ENCODE measurements at places on chromosomes 5 and 9. TPM values are rescaled to one million over a fixed set of nuclear protein-coding genes. Genes with fewer than 3 reads are reported as not detected.

The TTC1 gene
- 58.7 TPM for total RNA-seq

The CD74 gene
- total RNA-seq: 0.38 TPM

The GLT6D1 gene
- not detected for total RNA-seq

The ZNF474 gene
- total RNA-seq: not detected

The FBN2 gene
- 9.6 TPM for total RNA-seq

The CENPH gene
- total RNA-seq: 3.9 TPM

The BTNL8 gene
- total RNA-seq: not detected

The IFNA13 gene
- not detected for total RNA-seq

The PCDHGC4 gene
- 0.77 TPM for total RNA-seq

The DIRAS2 gene
- total RNA-seq: not detected

The KIF24 gene
- total RNA-seq: 2.7 TPM

The NTRK2 gene
- 2.3 TPM for total RNA-seq

The CNTFR gene
- not detected for total RNA-seq

The TMOD1 gene
- total RNA-seq: 0.28 TPM

The SLC25A2 gene
- 0.19 TPM for total RNA-seq

The OMD gene
- total RNA-seq: not detected

The SCGB3A1 gene
- total RNA-seq: not detected

The BARHL1 gene
- total RNA-seq: not detected

The CBY3 gene
- total RNA-seq: not detected

The CRB2 gene
- not detected for total RNA-seq

The ADRB2 gene
- total RNA-seq: 1.5 TPM

The LCN1 gene
- total RNA-seq: under 0.01 TPM

The QRFP gene
- not detected for total RNA-seq

The COX7C gene
- total RNA-seq: 216 TPM

The GFI1B gene
- not detected for total RNA-seq

The NDFIP1 gene
- total RNA-seq: 105 TPM

The GPSM1 gene
- total RNA-seq: 31.6 TPM

The TMEM215 gene
- total RNA-seq: not detected

The POC5 gene
- 22.8 TPM for total RNA-seq

Measured in regular cardiac myocyte (primary cell).